ENCODE measurements at places on chromosomes 16 and 17.

GRCh38 chr16:81940781-81941560 is 70.3 kb downstream of the SDR42E1 start:
- peak; percentile 81 for DNase-seq

- peak; percentile 65 for DNase-seq
Measured at GRCh38 chr17:19238167-19238505, 970 bp downstream of the EPN2 start.

DNA sequence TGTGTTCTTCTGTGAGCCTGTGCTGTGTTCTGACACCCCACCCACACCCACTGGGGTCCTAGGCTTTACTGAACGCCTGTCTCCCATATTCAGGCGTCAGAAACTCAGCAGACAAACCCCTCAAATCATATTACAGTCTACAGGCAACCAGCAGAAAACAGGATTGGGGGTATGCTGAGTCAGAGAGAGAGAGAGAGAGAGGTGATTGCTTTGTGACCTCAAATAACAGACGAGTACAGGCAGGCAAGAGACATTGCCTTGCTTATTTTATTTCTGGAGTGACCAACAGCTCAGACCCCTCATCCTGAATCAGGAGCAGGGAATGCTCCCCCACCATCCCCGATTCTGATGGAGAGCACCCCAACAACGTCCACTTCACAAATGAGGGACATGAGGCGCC is 473.9 kb downstream of the PMP22 start:
- no peak for DNase-seq

GRCh38 chr16:58654560-58655214 is 25.1 kb upstream of the CNOT1 start:
- no peak for DNase-seq

DNA sequence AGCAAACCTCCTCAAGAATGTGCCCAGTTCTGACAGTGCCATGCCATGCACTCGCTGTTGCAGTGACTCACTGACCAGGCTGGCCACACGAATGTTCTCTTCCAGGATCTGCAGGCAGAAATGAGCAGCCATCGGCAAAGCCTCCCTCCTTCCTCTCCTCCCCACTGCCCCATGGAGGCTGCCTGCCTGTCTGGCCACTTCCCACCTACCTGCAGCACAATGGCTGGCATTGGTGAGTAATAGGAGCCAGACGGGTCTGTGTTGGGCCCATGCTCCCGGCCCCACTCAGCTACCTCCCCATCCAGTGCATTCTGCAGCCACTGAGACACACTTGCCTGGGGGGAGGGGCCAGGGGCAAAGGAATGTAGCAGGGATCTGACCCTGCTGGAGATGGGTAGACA is 2.8 kb upstream of the MATCAP1 start:
- peak; percentile 61 for DNase-seq

- no peak for DNase-seq
Measured at GRCh38 chr16:30895627-30896260, 670 bp upstream of the CTF1 start.

GRCh38 chr17:34820248-34820801 is 140.9 kb downstream of the CCT6B start:
- no peak for DNase-seq

- no peak for DNase-seq
Measured at GRCh38 chr16:90035902-90036301, 16.6 kb upstream of the DBNDD1 start.

GRCh38 chr17:38703742-38704605 is 1.1 kb upstream of the MLLT6 start:
- DNase-seq, result peak; percentile 46

- no peak for DNase-seq
Measured at GRCh38 chr17:34318474-34318873, 761 bp upstream of the CCL8 start.

DNA sequence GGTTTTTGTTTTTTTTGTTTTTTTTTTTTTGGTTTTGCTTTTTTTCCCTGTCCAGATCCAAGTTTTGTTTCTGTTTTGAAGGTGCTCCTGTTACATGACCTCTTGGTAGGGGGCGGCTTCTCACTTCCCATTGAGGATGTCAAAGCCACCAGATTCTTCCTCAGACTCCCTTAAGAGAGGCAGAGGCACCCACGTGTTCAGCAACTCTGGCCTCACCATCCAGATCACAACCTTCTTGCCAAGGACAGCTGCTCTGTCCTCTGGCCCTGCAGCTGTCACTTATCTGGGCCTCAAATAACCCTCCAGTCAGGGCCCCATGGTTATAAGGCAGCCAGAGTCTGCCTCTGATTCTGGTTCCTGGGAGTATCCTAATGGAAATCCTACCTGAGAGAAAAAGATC is 208.5 kb downstream of the STX8 start:
- no peak for DNase-seq

GRCh38 chr16:50309527-50310307 is 43.4 kb downstream of the ADCY7 start:
- DNase-seq, result no peak

- no peak for DNase-seq
Measured at GRCh38 chr16:27549464-27549745, 308 bp downstream of the GTF3C1 start.

- DNase-seq, result no peak
Measured at GRCh38 chr16:50088302-50088701, 22.5 kb downstream of the HEATR3 start.

DNA sequence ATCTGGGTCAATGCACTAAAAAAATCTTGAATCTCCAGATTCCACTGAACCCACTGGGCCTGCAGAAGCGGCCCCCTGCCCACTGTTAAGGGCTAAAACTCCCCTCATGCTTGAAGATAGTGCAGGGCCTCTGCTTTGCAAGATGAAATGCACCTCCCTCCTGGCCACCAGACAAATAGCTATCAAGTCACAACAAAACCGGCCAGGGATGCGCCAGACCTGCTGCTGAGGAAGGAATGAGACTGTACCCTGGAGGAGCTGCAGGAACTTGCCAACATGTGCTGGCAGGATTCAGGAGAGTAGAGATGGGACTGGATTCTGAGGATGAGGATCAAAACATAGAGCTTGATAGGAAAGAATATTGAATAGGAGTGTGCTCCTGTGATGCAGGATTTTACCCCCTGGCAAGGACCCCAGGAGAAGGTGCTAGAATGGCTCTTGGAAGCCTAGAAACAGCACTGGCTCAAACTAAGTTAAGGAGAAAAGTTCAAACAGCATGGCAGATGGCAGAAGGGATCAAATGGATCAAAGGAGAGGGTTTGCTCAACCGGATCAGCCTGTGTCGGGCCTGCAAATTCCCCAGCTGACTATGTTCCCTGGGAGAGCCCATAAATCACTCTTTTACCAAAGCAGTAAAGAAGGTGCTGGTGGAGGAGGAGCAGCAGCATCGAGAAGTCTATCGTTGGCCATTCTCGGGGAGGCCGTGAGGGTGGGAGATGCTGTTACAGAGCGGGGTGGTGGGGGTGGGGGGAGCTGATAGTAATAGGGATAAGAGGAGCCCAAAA is 27.2 kb upstream of the XYLT2 start:
- no peak for DNase-seq

- DNase-seq, result no peak
Measured at GRCh38 chr17:48834973-48835372, 4.1 kb downstream of the CALCOCO2 start.

GRCh38 chr16:20883554-20884239 is 16.5 kb downstream of the DCUN1D3 start:
- DNase-seq, result no peak

DNA sequence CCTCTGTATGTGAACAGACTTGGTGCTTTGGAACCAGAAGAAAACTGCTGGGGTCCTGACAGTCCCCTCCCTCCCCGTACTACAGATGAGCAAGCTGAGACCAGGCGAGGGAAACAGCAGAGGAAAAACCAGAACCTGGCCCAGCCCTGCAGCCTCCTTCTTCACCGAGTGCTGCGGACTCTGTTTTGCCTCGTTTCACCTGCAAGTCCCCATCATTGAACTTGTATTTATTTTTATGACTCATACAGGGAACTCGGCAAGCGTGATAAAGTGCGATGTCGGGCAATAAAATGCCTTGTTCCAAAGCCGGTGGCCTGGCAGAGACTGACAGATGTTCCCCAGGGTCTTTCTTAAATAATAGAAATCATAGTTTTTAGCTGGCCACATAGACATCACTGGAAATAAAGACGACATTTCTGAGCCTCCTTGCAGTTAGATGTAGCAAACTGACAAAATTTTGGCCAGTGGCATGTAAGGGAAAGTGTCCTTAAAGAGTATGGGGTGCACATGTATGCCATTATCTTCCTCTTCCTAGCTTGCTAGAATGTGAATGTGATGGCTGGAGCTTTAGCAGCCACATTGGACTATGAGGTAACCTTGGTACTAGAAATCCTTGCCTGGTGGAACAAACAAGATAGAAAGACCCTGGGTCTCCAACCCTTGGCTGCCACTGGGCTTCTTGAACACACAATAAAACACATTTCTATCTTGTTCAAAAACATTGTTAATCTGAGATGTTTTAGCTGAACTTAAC is 128.6 kb downstream of the IRF8 start:
- no peak for DNase-seq

GRCh38 chr17:31745964-31746600 is 113.0 kb downstream of the COPRS start:
- DNase-seq, result no peak

DNA sequence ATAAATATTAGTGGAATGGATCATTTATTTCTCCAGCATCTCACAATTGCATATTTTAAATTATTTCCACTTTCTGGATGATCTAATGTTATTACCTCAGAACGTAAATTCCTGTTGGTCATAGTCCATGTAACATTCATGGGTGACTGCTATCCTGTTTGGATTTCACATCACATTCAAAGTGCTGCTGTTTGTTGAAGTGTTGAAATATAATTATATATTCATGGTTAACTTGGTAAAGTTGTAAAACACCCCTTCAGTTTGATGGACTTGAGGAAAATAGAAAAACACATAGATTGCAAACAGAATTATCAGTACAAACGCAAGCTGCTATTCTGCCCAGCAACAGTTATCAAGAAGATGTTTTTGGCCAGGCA is 59.6 kb downstream of the TANGO6 start:
- no peak for DNase-seq

- peak; percentile 77 for DNase-seq
Measured at GRCh38 chr16:51146256-51146924, 4.7 kb downstream of the SALL1 start.

DNA sequence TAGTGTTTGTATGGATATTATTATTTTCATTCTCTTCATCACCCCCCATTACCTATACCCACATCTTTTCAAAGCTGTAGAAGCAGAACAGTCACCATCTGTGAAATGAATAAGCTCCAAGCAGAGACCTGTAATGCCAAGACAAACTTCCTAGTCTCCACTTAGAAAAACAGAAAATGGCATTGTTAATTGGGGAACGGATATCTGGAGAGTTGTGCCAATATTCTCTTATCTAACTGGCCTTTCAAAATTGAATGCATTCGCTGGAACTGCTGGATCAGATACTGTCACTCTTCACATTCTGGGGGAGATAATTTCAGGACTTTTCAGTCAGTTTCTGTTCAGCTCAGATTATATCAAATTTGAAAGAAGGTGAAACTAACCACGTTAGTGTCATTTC is 464.4 kb upstream of the GOT2 start:
- no peak for DNase-seq

GRCh38 chr16:80046261-80046660 is 445.7 kb upstream of the MAF start:
- DNase-seq, result no peak

GRCh38 chr17:8953156-8953885 is 12.2 kb downstream of the PIK3R5 start:
- DNase-seq, result no peak

DNA sequence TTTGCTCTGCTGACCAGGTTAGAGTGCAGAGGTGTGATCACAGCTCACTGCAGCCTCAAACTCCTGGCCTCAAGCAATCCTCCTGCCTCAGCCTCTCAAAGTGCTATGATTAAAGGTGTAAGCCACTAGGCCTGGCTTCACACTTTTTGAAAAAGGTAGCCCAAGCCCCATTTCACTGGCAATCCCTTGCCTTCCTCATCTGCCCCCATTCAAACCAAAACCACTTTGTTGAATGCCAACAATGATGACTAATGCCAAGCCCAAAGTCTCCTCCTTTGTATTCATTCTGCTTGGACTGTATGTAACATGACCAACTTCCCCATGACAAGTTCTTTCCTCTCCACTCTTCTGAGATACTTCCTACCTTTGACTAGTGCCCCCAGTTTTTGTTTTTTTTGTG is 33.1 kb downstream of the N4BP1 start:
- peak; percentile 50 for DNase-seq

- no peak for DNase-seq
Measured at GRCh38 chr17:27269201-27269600, 24.7 kb upstream of the WSB1 start.

DNA sequence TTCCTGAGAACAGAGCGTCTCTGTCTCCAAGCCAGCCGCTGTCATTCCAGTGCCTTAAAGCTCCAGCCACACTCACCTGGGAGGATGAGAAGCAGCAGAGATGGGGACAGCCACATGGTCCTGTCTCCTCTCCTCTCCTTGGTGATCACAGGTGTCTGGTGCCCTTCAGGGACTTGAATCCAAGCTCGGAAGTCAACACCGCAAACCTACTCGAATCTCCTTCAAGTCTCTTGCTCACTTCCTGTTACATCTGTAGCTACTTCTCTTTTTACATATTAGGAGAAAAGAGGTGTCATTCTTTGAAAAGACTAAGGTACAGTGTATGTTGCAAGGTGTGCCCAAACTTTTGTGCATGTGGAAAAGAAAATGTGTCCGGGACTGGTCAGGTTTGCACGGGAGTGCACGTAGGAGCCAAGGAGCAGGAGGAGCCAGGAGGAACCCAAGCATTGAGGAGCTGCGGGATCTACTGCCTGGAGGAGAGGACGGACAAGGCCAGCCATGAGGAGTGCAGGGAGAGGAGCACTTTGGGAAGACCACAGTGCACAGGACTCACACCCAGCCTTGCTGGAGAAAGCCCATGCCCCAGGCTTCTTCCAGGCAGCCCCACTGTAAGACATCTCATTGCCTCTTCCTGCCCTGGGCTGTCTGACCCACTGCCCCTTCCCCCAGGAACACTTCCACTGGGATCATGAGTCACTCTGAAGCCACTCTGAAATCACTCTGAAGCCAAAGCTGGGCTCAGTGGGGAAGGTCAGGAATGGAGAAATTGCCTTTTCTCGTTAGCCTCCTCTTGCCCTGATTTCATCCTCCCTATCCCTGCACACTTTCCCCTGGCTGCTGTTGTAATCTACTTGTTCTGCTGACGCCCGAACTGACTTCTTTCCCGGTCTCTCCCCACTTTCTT is at the start of gene CD300LD:
CD300LD (minus strand) TSS at position 197 of the 904 bp plus-strand sequence; CDS start at position 116, 81 bp downstream.
- DNase-seq, result no peak

- DNase-seq, result no peak
Measured at GRCh38 chr16:83908798-83909197, 9.9 kb downstream of the MLYCD start.

- DNase-seq, result no peak
Measured at GRCh38 chr17:41667280-41668041, 21.2 kb upstream of the EIF1 start.
